ENCODE measurements at places on chromosomes 2 and 18.
A peak's percentile ranks its signal among the peaks of the same experiment; 100 is the strongest.

DNA sequence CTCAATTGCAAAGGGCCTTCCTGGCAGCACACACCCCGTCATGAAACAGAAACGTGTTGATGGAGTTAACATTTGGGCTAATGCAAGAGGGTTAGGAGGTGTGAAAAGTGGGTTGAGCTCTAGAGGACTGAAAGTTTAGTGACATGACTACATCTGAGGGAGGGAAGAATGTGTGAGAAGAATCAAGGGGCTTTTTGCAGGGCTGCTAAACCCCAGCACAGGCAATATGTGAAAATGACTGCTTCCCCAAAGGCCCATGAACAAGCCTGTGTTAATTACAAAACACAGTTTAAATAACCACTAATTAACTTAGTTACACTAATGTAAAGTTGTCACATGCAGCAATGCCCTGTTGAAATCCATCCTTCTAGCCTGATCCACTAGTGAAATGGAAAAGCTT is 63.4 kb upstream of the PEX13 start:
- DNase-seq: no peak

DNA sequence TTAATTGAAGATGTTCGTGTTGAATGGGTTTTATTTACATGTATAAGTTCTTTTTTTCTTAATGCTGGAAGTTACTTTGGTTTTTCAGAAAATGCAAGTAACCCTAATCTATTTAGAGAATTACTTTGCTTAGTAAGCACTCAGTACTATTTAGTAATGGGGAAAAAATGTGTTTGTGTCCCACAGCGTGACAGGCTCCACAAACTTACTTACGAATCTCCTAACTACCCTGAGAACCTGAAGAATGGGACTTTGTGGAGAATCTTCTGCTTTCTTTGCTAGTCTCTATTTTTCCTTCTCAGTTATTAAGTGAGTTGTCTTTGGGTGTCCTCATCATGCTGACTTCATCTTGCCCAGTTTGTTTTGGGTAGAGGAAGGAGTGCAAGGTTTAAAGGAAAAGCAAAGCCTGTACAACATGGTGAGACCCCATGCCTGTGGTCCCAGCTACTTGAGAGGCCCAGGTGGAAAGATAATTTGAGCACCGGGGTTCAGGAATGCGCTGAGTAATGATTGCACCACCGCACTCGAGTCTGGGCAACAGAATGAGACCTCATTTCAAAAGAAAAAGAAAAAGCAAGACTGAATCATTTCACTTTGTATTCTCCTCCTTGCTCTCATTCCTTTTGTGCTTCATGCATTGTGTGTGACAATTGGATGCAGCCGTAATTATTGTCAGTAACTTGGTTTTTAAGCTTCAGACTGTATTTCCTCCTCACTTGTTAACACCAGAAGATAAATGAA is 10.2 kb downstream of the NEDD4L start:
- DNase-seq: no peak

DNA sequence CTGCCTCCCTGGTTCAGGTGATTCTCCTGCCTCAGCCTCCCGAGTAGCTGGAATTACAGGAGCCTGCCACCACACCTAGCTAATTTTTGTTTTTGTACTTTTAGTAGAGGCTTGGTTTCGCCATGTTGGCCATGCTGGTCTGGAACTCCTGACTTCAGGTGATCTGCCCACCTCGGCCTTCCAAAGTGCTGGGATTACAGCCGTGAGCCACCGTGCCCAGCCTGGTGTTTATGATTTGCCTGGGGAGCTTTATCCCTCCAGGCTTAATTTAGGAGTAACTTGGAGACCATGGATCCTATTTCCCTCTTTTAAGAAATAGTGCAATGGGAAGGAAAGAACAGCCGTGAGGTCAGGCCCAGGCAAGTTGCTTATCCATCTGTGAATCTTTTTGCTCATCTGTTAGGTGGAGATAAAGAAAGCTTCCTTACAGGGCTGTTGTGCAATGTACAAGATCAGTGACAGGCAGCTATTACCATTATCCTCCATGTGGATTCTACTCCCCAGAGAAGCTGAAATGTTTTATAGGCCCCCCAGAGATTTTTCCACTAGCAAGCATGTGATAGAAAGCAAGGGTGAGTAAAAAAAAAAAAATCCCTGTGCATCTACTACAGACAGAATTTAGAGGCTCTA is 104.9 kb upstream of the MGAT5 start:
- peak; percentile 55 for DNase-seq

DNA sequence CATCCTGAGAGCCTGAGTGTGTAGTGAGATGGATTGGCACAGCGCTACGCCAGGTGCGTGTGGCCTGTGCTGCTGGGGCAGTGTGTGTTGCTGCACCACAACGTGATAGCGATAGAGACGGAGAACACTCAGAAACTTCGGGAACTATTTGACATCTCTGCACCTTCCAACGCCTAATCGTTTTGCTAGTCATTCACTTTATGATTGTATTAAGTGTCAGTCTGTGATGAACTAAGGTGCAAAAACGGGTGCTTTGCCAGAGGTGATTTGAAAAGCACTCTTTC is 26.0 kb upstream of the IGFBP2 start:
- DNase-seq: no peak

GRCh38 chr2:240952496-240953246 is 45.7 kb upstream of the SNED1 start:
- DNase-seq: no peak

DNA sequence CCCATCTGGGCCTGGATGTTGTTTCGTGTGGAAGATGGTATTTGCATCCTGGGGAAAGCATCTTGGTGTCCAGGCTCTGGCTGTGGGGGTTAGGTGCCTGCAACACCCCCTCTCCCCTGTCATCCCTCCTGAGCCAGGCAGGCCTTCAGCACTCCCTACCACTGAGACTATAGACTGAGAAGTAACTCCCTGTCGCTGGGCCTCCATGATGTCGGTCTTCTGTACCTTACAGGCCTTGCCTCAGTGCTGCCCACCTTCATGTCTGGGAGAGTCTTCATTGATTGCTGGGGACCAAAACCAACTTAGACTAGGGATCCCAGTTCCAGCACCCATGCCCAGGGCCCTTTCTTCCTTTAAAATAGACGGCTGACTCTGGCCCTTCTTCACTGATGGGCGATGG is 33.1 kb upstream of the DNMT3A start:
- DNase-seq: no peak

DNA sequence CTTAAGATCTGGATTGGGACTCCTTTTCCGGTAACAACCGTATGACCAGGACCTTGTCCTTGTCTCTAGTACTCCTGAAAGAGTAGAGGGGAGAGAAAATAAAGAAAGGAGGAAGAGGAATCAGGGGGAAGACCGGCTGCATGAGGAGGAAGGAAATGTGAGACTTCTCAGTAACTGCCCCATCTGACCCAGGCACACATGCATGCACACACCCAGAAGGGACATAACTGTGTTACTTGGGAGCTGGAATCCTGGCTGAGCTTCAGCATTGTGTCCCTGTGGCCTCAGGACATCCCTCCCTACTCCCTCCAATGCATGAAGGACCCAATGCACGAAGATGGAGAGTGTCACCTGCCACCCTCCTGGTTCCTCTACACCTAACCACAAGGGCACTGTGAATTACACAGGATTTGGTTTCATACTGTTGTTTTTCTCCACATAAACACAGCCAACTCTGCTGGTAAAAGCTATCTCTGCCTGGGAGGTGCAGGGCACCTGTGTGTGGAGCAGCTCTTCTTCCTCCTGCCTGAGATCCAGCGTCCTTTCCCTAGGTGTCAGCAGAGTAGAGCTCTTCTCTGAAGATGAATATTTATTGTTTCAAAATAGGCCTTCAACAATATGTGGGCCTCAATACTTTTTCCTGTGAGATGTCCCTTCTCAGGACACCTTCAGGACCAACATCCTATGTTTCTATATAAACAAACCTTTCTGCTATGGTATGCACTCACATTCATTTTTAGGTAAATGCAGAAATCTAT is 574.1 kb upstream of the ID2 start:
- DNase-seq: no peak

GRCh38 chr18:55013086-55013485 is 53.8 kb upstream of the CCDC68 start:
- DNase-seq: no peak

DNA sequence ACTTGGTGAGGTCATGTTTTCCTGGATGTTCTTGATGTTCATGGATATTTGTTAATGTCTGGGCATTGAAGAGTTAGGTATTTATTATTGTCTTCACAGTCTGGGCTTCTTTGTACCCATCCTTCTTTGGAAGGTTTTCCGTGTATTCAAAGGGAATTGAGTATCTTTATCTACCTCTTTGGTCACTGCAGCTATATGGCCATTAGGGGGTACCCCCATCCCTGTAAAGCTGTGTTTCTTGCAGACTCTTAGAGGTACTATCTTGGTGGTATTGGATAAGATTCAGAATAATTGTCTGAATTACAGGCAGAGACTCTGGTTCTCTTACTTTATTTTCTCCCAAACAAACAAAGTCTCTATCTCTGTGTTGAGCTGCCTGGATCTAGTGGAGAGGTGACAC is 401.6 kb upstream of the FSIP2 start:
- DNase-seq: no peak

DNA sequence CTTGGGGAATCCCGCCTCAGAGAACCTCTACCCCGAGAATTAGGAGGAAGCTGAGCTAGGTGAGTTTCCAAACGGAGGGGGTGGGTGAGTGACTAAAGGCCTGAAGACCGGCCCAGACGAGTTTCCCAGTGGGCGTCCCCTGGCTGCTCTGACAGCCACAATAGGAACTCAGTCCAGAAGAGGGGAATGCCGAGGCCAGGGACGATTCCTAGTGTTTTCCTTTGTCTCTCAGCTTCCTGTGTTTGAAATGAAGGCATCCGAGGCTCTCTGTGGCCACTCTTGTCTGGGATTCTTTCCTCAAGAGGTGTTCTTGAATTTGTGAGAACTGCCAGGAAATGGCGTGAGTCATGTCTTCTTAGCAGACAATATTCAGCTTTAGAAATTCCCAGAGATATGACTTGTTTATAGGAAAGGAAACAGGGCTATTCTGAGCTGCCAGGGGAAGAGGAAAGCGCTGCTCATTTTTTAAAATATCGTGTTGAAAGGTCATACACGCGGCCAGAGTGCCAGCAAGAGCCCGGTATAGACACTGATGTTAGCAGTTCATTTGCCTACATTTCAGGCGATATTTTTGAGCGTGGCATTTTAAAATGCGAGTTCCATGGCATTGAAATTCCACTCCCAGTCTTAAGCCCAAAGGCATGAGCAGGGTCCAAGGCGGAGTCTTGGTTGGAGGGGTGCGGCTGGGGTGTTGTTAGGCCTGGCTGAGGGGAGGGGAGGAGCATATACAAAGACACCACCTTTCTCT is 169.1 kb upstream of the KLF7 start:
- DNase-seq: no peak

- peak; percentile 25 for DNase-seq
These were observed 95.0 kb downstream of the DGKD start for GRCh38 chr2:233449081-233449901.

DNA sequence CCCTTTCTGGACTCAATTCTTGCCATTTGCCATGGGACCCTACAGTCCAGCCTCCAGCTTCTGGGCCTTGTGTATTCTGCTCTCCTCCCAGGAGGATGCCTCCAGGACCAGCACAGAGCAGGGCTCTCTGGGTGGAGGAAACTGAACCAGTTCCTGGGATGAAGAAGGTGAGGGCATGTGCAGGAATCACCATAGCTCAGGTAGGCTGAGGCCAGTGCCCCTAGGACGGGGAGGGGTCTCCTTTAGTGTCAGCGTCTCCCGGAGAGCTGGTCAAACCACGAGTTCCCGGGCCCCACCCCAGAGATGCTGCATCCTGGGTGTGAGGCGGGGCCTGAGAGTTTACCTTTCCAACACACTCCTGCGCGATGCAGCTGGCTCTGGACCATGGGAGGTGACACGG is 5.8 kb upstream of the PRELID3A start:
- DNase-seq: no peak

DNA sequence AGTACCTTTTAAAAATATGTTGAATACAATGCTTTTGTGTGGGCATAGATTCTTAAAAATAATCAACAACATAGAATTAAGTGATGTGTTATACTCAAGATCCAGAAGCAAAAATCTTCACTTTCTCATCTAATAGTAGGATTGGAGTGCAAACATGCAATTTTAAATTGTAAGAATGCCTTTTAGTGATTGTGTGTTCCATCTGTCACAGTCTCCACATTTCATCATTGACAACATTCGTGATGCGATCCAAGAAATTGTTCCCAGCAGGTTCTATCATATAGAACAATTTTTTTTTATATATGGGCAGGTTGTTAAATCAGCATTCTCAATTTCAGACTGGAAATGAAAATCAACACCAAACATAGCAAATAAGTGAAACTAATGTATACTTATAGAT is 1671.8 kb upstream of the SLC39A10 start:
- DNase-seq: no peak

- no peak for DNase-seq
These were observed 4.5 kb upstream of the IL18RAP start for GRCh38 chr2:102418421-102418961.

DNA sequence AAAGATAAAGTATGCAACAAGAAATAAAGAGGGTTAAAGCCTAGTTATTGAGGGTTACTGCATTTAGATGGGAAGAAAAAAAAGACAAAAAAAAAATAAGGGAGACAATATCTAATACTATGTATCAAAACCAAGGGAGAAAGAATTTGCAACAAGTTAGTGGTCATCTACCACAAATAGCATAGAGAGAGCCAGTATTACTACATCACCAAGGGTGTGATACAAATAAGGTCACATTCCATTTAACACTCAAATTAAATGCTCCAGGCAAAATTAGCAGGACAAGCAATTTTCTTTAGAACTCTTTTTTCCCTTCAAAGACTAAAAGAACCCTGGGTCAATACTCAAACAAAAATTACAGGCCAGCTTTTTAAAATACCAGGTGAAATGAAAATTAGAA is 115.1 kb upstream of the GULP1 start:
- DNase-seq: no peak

DNA sequence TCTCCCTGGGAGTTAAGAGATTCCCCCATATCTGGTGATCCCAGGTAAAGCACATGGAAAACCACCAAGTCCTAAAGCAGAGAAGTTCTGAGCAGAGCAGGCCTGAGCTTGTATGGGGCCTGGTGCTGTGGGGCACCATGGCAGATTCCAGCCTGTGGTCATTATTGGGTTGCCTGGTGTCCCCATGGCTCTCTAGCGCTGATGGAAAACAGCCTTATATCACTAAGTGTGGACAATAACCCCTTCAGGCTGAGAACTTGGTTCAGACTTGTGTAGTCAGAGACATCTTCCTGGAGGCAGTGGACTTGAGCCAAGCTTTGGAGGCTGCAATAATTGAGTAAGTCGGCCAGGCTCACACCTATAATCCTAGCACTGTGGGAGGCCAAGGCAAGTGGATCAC is 96.8 kb downstream of the MCFD2 start:
- DNase-seq: no peak

GRCh38 chr2:75041731-75042600 is 83.5 kb downstream of the POLE4 start:
- DNase-seq: no peak

GRCh38 chr2:79530443-79530842 is 17.6 kb downstream of the CTNNA2 start:
- DNase-seq: no peak

- no peak for DNase-seq
These were observed 163.0 kb downstream of the MREG start for GRCh38 chr2:215850380-215850779.

DNA sequence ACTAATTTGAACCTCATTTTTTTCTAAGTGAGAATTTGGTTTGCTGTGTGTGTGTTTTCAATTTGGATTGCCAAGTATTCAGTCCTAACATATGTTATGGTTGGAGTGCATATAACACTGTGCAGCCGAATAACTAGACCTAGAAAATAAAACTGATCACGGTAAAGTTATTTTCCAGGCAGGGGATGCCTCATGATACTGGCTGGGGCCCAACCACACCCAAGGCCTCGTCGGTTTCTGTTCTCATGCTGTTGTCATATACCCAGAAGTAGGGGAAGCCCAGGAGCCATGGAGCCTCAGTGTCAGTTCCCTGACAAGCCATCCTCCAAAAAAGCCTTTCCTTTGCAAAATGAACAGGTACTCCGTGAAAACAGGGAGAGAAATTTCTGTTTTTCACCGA is 160.2 kb downstream of the GBX2 start:
- no peak for DNase-seq

Data from NCI-H524 (cell line).